Left colon (tissue), 2 donors: ENCODE measurements at places on chromosomes 5 and 9.
A peak's percentile ranks its signal among the peaks of the same experiment; 100 is the strongest.

- no peak for DNase-seq
These were observed 1.5 kb downstream of the ZNF189 start for GRCh38 chr9:101400120-101400519.

DNA sequence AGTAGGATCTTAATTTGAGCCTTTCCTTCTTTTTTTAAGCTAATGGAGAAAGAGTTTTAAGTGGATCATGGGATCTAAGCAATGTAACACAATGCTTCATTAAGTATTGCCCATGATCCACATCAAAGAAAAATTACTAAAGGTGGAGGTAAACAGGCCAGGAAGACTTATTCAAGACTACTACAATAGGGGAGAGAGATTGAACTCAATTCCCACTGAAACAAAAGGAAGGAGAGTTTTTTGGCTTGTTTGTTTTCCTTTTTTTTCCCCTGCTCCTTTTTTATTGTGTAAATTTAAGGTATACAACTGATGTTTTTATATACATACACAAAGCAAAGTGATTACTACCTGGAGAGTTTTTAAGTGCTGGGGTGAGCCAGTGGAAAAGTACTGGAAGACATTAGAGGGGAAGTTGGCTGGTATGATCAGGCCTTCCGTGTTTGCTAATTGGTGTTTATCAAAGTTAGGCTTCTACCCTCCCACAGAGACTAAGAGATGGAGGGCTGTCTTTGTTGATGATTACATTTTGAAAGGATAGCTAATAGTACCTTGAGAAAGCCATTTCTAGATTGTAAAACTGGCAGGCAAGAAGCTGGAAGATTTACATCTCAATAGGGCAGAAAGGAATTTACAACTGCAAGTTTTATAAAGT is 262.7 kb downstream of the CHSY3 start:
- no peak for DNase-seq

- DNase-seq: peak; percentile 84
These were observed at the start of gene CYFIP2 for GRCh38 chr5:157265714-157266285. TSS of gene CYFIP2 (plus strand) at chr5:157266123. CDS start at chr5:157285362, 19,239 bp downstream.

GRCh38 chr9:132004323-132004722 is 75.3 kb downstream of the MED27 start:
- no peak for DNase-seq

DNA sequence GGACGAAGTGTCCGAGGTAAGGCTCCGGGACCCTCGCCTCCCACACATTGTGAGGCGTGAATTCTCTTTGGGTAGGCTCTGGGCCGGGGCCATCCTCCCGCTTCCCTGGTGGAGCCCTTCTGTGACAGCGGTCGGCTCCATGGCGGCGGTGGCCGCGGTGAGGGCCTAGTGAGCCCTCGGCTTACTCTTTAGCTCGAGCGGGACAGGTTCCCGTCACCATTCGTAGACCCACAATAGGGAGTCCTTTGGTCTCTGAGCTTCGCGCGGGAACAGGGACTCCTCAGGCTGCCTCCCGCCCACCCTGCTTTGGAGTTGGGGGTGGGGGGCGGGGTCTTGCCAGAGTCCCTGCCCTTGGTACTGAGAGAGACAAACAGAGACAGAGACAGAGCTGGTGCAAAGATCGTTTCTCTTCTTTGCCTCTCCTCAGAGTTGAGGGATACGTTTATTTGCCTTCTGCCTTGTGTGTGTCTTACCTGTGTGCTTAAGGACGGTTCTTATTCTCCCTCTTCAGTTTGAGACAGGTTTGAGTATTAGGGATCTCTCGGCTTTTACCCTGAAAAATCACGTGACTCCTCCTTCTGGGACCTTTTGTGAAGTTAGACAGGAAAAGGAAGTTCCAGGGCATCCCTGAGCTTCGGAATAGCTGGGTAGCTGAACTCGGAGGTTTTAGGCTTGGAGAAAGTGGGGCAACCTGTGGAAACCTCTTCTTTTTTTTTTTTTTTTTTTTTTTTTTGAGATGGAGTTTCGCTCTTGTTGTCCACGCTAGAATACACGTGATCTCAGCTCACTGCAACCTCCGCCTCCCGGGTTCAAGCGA is 833 bp downstream of the ANKHD1 start:
- DNase-seq: peak; percentile 64

GRCh38 chr5:64637837-64638443 is 52.4 kb upstream of the SHISAL2B start:
- DNase-seq: no peak

DNA sequence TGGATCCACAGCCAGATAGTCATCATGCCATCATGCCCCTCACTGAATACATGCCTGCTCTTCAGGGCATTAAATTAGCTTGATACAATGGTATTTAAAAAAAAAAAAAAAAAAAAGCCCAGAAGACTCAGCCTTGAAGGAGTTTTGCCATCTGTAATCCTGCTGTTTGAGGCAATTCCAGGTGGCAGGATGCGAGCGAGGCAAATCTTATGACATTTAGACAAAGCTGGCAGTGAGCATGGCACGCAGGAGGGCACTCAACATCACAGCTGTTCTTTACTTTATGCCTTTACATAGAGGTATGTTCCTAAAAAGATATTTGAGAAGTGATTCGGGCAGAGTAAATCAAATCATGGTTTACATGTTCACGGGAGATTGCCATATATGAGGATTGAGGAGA is 692.0 kb upstream of the DMAC1 start:
- DNase-seq: no peak

- DNase-seq: no peak
These were observed 110.2 kb downstream of the MEF2C start for GRCh38 chr5:88772831-88773230.

- no peak for DNase-seq
These were observed 49.0 kb downstream of the PDE8B start for GRCh38 chr5:77259476-77259875.

GRCh38 chr9:69945671-69946141 is 97.9 kb upstream of the MAMDC2 start:
- peak; percentile 11 for DNase-seq

DNA sequence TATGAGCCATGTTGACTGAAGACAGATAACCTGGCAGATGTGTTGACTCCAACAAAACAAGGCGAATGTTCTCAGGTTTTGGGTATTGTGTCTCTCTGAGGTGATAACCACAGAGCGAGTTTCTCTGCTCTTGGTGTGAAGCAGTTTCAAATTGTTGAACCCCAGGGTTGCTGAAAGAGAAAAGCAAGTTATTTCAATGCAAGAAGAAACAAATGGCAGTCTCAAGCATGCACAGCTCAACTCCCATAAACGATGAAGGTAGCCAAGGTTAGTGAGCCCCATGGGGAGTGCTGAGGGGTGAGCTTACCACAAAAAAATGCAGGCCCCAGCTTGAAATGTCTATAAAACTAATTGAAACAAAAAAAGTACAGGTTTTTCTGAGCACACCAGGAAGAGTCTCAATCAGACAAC is 220.8 kb upstream of the DAPK1 start:
- DNase-seq: no peak

GRCh38 chr9:130461731-130462130 is 17.0 kb downstream of the ASS1 start:
- DNase-seq: no peak

- DNase-seq: peak; percentile 19
These were observed 1.3 kb upstream of the IQGAP2 start for GRCh38 chr5:76401801-76402250.

- no peak for DNase-seq
These were observed 19.7 kb downstream of the TMEM161B start for GRCh38 chr5:88248743-88249540.

- no peak for DNase-seq
These were observed 6.8 kb upstream of the SUSD3 start for GRCh38 chr9:93051680-93052089.

- no peak for DNase-seq
These were observed 100.8 kb downstream of the CTNND2 start for GRCh38 chr5:11803436-11803835.
